ENCODE measurements at places on chromosomes 2 and 18. TPM values are rescaled to one million over a fixed set of nuclear protein-coding genes. Genes with fewer than 3 reads are reported as not detected.

Gene CFC1
- polyA plus RNA-seq = not detected

Gene PDE1A
- polyA plus RNA-seq = 4.3 TPM

Gene ASAP2
- 24.6 TPM for polyA plus RNA-seq

Gene CNGA3
- not detected for polyA plus RNA-seq

Gene TRIM43
- not detected for polyA plus RNA-seq

Gene SNRNP200
- 99.0 TPM for polyA plus RNA-seq

Gene EFHD1
- polyA plus RNA-seq = not detected

Gene ERICH2
- polyA plus RNA-seq = not detected

Gene SLC9A2
- polyA plus RNA-seq = not detected

Gene CD207
- polyA plus RNA-seq = not detected

Gene CRYGC
- polyA plus RNA-seq = not detected

Gene SEPTIN10
- 105 TPM for polyA plus RNA-seq

Gene DPP4
- polyA plus RNA-seq = 61.0 TPM

Gene BARD1
- polyA plus RNA-seq = 4.2 TPM

Gene KIAA1328
- polyA plus RNA-seq = 3.9 TPM

Gene SERPINB3
- polyA plus RNA-seq = not detected

Gene PHOSPHO2
- 1.3 TPM for polyA plus RNA-seq

Gene TLX2
- polyA plus RNA-seq = not detected

Gene GNAL
- 0.46 TPM for polyA plus RNA-seq

Gene CCBE1
- 40.4 TPM for polyA plus RNA-seq

Gene VAMP8
- polyA plus RNA-seq = 3.6 TPM

Gene LRATD1
- polyA plus RNA-seq = 1.9 TPM

Gene MC2R
- polyA plus RNA-seq = not detected

Gene TMEM198
- polyA plus RNA-seq = 0.83 TPM

Gene MTCL1
- 56.6 TPM for polyA plus RNA-seq

Gene SERPINB13
- not detected for polyA plus RNA-seq

Gene NBEAL1
- polyA plus RNA-seq = 11.1 TPM

Gene UGT1A8
- not detected for polyA plus RNA-seq

Gene RMC1
- 16.3 TPM for polyA plus RNA-seq

Gene L3MBTL4
- polyA plus RNA-seq = 0.05 TPM

Gene SERPINB4
- not detected for polyA plus RNA-seq

Gene STAT4
- polyA plus RNA-seq = 1.3 TPM

Gene KIAA2012
- 0.12 TPM for polyA plus RNA-seq

Gene VWC2L
- 0.04 TPM for polyA plus RNA-seq

Gene ABCG5
- polyA plus RNA-seq = not detected

Gene ATP8B1
- polyA plus RNA-seq = 59.8 TPM

Gene RBKS
- 1.5 TPM for polyA plus RNA-seq

Gene GALNT3
- 1.9 TPM for polyA plus RNA-seq

Gene DSG4
- polyA plus RNA-seq = not detected
